Daoy (cell line): ENCODE measurements at places on chromosomes 2 and 18. TPM values are rescaled to one million over a fixed set of nuclear protein-coding genes. Genes with fewer than 3 reads are reported as not detected.

GRCh38 chr2:241226723-241227572, 38.5 kb downstream of the ANO7 start:
- no peak for DNase-seq

Gene SERPINB13
- not detected in 2 replicates for total RNA-seq

DNA sequence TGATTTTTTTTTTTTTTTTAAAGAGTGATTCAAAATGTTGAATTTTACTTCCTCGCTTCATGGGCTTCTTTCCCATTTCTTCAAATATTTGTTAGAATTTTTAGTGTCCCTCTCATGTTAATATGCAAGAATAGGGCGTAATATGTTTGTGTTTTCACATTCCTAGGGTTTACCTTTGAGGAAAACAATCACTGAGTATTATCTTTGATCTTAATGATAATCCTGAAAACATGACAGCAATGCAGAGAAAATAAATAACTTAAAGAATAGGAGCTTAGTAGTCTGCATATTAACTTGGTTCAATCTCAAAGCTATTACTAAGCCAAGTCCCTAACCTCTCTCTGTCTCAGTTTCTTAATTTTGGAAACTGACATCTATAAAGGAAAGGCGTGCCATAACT, 475.4 kb downstream of the NRXN1 start:
- DNase-seq, result no peak

- no peak for DNase-seq
Observed at GRCh38 chr2:119575439-119575838, 31.2 kb downstream of the CFAP221 start.

GRCh38 chr18:27797484-27797883, 379.4 kb downstream of the CDH2 start:
- no peak for DNase-seq

Gene GPR75
- 1.0 and 2.8 TPM in 2 replicates for total RNA-seq

DNA sequence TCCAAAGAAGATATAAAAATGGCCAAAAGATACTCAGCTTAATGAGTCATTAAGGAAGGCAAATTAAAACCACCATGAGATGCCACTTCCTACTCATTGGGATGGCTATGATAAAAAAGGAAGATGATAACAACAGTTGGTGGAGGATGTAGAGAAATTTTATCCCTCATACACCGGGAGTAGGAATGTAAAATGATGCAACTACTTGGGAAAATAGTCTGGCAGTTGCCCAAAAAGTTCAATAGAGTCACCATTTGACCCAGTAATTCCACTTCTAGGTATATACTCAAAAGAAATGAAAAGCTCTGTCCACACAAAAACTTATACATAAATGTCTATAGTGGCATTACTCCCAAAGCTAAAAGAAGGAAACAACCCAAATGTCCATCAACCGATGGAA, 10.1 kb upstream of the SULT1C2 start:
- DNase-seq, result no peak

DNA sequence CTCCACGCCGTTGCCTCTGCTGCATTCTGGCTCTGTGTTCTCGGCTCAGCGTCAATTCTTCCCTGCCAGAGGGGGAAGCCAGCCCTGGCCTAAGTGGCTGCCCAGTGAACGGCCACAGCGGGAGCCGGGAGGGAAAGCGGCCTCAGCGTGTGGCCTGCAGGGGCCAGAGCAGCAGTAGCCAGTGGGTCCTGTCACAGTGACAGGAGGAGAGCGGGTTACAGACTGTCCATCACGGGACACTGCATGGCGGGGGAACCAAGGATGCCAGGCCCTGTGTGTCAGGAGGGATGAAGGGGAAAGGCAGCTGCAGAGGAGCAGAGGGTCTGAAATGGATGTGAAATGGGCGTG, 39.7 kb downstream of the PDIA6 start:
- DNase-seq, result no peak

Gene CPS1
- 11.4 and 11.7 TPM in 2 replicates for total RNA-seq

- DNase-seq, result no peak
Observed at GRCh38 chr2:239913636-239914417, 111.3 kb downstream of the NDUFA10 start.

DNA sequence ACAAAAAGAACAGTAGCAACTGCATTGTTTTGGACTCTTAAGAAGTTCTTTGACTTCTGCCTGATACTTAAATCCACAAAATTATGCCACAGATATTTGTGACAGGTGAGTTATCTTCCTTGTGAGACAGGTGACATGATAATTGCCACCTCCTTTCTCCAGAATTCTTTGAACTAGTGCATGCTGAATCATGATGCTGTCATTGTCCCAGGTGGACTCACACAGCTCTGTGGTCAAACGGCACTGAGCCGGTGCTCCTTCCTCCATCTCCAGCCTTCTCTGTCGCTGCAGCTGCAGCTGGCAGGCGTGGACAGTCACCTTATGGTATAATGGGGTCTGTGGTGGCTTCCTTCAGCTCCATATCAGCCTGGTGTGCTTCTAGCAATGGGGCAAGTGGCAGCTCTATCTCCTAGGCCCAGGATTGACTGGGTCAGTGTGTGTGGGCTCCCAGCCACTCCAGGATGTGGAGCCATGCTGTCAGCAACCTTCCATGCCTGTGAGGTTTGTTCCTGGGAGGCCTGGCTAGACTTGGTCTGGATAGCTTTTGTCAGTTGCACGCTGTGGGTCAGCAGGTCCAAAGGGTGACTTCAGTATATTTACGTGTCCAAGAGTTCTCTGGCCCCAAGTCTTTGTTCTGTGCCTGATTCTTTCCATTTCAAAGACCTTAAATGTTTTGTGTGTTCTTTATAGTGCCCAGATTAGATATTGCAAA, 15.7 kb downstream of the ARMC9 start:
- no peak for DNase-seq

DNA sequence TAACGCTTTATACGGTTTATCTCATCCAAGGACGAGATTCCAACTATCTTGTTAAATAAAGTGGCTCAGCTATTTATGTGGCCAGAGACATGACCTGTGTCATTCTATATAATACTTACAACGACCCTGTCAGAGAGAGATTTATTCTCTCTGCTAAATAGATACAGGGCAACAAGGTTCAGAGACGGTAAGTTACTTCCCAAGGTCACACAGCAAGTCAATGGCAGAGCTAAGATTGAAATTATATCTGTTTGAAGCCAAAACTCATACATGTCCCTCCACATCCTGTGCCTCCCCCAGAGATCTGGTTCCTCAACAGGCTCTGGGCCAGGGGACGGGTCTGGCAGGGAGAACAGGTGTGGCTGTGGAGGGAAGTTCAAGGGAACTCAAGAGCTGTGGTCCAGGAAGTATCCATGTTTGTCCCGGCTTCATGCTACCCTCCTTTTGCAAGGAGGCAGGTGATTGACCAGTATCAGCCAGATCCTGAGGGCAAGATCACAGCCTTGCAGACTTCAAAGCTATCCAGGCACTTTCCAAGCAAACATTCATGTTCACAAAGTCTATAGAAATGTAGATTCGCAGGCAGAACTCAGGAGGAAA, 99.8 kb downstream of the CAPN13 start:
- no peak for DNase-seq
